ENCODE measurements at places on chromosomes 5 and 9.

- DNase-seq, result no peak
Observed at GRCh38 chr5:100905259-100905914, 2.3 kb upstream of the ST8SIA4 start.

GRCh38 chr5:36447776-36448175 is 146.1 kb upstream of the RANBP3L start:
- DNase-seq, result no peak

DNA sequence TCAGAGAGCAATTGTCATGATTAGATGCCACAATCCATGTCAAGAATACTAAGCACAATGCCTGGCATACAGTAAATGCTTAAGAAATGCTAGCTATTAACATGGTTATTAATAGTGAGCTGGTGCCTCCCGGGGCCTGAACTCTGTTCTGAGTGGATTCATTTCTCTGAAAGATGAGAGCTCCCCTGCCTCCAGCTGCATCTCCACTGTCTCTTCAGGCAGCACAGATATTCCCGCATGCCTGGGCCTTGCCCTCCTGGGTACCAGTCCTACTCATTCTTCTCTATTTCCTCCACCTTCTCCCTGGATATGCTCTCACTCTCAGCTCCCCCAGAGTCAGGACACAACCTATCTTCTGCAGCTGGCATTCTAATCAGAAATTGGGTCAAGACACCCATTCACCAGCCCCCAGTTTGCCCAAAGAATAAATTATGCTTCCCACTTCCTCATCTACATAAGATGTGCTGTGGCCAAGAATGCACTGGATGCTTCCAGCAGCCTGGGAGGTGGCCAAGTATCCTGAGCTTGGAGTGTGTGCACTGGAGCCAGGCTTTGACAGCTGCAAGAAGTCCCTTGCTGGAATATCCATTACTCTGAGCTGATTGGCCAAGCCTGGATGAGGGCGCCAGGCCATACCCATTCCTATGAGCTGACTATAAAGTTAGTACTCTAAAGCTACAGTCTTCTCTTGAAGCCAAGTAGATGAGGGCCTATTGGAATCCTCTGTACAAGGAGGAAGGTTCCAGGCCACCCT is 669.0 kb downstream of the ACTL7B start:
- DNase-seq, result no peak

DNA sequence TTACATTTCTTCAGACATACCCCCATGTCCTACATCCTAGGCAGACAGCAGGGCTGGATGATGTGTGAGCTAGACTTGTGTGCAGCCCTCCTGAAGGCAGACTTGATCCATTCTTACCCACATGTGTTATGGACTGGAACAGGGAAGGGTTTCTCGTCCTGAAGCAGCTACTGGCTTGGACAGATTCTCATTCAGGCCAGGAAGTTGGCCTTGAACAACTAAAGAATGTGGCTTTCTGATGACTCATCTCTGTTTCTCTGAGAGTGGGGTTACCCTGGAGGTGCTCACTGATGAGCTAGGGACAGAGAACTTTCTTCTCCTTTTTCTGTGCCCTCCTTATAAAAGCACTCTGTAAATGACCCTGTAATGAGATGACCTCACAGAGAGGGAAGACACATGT is 246.5 kb downstream of the PCSK5 start:
- no peak for DNase-seq

DNA sequence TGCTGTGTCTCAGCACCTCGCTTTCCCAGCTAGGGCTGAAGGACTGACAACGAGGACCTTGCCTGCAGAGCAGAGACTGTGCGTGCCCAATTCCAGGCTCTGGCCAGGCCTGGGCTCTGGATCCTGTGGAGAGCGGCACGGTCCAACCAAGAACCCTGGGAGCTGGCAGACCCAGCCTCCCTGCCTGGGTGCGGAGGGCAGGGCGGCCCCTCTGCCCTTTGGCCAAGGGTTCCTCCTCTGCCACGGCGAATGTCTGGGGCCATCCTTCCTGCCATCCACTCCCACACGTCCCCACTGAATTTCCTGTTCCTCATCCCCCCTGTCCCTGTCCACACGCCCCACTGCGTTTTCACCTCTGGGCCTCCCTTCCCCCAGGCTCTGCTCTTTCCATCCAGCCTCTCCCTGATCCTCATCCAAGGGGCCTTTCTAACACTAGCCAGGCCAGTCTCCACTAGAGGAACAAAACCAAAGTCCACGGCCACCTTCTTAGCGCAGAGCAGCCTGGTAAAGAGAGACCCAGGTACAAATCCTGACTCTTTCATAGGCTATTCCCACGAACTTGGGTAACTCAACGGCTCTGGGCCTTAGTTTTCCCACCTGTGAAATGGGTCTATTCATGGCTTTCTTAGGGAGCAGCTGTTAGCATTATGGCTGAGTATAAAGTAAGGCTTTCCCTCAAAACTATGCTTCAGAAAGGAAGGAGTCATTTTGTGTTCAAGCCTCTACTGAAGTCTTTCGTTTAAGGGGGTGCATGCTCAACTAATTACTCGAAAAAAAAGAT is 95.5 kb upstream of the PHYKPL start:
- DNase-seq, result no peak

GRCh38 chr5:153900703-153901395 is 137.9 kb downstream of the FAM114A2 start:
- DNase-seq, result no peak

DNA sequence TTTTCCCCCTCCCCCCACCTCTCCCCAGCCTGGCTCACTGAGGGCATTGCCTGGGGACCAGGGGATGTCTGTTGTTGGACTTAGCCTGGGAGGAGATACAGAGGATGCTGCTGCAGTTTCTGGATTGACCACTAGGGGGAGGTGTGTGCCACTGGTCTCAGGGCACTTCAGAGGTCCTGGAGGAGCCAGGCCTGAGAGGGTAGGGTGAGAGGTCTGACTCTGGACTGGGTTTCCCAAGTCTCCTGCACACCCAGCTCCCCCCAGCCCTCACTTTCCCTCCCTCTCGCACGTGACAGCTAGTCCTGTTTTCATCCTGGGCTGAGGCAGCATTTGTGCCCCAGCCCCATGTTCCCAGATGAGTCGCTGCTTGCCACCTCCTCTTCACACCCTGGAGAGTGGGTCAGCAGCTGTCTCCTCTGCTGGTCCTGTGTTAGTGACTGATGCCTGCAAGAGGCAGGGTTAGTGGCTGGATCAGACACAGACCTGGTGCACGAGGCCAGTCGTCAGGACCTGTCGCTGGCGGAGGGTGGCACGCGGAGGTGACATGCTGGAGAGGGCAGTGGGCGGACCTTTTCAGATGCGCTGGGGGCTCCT is 4.4 kb downstream of the IL3 start:
- peak; percentile 76 for DNase-seq

DNA sequence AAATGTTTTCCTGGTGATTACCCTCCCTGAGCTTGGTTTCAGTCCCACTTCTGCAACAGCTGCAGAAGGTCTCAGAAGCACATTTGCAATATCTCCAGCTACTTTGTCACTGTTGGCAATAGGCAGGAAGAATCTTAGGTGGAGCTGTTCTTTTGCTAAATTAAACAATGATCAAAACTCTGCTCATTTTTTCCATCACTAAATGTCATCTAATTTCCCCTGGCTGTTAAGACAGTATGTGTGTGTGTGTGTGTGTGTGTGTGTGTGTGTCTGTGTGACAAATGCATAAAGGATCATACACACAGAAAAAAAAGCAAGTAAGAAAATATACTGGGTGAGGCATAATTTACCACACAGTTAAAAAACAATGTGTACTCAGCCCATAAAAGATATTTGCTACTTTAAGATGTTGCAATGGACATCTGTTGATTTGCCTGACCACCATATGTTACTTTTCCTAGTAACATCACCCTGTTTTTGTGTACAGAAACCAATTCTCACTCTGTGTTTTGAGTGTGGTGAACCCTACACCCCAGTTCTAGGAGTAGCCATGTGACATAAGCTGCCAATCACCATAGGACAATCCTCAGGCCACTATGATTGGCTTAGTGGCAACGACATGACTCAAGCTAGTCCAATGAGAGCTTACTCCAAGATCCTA is 572.6 kb upstream of the CLINT1 start:
- no peak for DNase-seq

DNA sequence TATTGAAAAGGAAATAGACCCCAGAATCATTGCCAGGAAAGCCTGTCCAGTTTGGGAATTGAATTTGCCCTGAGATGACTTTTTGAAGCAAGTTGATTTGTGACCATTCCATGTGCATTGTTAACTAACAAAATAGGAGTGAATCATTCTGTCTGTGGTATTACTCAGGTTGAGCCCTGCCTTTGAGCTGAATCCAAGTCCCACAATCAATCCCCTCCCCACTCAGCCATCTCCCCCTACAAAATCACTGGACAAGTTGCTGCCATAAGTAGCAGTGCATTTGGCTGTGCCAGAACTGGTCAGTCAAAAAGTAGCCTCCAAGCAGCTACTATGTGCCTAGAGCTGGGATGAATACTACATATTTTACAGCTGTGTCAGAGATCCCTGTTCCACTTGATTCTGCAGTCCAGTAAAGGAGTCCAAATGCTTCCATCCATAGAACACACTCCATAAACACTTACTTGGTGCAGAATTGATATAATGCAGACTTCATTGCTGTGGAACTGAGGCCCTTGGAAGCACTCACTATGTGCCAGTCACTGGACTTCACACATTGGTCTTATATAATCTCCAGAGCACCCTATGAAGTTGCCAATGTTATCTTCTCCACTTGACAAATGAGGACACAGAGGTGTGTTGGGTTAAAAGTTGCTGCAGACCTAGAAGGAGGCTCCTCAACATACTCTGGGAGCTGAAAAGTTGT is 96.1 kb downstream of the ZNF462 start:
- no peak for DNase-seq

- DNase-seq, result no peak
Observed at GRCh38 chr9:129183495-129184218, 5.6 kb upstream of the IER5L start.

DNA sequence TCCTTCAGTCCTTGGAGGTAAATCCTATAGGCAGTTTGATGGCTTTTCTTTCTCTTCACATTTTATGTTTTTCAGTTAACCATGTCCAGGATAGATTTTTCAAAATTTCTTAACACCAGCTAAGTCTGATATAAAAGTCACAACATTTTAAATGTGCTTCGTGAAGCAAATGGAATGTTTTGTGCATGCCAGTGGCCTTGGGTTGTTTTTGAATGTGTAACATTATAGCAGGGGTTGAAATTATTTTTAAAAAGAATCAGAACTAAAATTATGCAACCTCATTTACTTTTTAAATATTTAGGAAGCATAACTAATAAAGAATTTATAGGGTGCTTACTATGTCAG is 201.1 kb downstream of the ARHGEF28 start:
- DNase-seq, result no peak

- no peak for DNase-seq
Observed at GRCh38 chr9:125821078-125821477, 73.9 kb downstream of the PBX3 start.

DNA sequence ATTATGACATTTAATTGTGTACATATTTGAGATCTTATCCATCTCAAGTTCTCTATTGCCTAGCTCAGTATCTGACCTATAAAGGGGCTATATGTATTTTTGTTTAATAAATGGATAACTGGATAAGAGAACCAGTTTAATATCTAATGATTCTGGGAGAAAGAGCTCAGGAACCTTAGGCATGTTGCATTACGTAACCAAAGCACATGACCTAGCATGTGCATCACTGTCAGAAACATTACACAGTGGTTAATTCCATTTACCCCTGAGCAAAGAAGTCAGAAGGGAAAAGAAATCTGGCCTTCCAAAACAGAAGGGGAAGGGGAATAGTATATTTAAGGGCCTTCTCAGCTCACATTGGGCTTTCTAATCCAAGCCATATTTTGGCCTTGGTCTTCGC is 12.3 kb downstream of the PAPPA start:
- DNase-seq, result no peak

GRCh38 chr5:27598576-27598975 is 560.2 kb upstream of the CDH9 start:
- DNase-seq, result no peak

DNA sequence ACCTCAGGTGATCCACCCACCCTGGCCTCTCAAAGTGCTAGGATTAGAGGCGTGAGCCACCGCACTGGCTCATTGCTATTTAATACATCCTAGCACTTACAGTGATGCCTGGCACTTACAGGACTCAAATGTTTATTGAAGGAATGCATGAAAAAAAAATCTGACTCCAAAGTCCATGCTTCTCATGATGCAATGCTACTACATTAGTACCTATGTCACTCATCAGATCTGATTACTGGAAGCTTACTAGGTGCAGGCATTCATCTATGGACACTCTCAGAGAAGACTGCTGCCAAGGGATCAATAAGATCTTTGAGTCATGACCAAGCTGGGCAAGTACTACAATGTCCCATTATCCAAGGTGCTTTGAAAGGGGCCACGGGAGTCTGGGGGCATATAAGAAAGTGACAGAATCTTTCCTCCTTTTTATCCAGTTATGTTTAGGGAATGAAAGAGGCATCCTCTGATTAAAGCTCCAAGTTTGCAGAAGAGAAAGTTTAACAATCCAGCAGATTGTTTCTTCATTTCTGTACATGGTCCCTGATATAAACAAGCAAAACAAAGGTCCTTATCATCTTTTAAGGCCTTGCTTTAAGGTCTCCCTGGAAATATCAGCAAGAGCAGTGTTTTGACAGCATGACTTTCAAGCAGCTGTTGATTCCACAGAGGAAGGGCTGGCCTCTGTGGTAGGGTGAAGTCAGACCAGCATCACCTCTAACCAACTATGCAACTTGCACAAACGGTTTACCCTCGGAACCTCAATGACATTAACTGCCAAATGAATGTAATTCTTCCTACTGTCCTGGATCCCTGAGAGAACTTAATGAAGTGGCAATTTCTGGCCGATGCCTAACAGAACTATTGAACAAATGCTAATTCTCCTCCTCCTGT is 35.9 kb downstream of the ARPC5L start:
- DNase-seq, result no peak

DNA sequence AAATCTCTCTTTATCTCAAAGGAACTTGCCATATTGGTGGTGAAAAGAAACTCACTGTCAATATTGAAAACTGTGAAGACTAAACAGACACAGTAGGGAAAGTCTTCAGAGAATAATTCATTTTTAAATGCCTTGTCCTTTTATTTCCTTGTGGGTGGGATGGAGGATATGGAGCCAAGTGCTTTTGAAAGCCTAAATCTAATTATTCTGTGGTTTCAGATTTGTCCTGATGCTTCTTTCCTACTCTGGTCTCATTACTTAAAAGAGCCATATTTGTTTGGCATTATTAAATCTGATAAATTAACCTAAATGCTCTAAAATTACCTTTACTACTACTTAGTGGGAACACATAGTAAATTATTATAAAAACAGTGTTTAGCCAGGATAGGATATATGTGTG is 258.3 kb upstream of the EFNA5 start:
- no peak for DNase-seq

DNA sequence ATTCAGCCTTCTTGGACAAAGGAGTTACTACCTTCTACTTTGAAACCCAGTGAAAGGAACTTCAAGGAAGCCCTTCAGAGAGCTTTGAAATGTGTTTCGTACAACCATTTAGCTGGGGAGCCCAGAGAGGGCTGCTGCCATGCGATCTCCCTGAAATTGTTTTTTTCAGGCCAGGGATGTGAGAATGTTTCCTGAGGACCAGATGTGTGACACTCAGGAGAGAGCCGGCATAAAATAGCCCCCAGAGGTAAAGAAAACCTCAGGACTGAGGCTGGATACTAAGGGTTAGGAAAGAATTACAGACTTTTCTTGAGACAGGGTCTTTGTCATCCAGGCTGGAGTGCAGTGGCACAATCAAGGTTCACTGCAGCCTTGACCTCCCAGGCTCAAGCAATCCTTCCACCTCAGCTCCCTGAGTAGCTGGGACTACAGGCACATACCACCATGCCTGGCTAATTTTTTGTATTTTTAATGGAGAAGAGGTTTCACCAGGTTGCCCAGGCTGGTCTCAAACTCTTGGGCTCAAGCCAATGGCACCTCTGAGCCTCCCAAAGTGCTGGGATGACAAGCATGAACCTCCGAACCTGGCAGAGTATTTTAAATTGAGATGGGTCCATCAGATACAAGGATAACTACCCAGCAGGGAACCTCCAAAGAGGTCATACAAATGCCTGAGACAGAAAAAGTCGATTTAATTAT is 8.4 kb downstream of the RPL37 start:
- no peak for DNase-seq

Measured in activated T-cell treated with anti-CD3 and anti-CD28 coated beads, Interleukin-2, amount 50 U/mL, for 1 hour (primary cell).